Posterior cingulate gyrus (tissue), 11 donors: ENCODE measurements at places on chromosomes 7 and 10.

DNA sequence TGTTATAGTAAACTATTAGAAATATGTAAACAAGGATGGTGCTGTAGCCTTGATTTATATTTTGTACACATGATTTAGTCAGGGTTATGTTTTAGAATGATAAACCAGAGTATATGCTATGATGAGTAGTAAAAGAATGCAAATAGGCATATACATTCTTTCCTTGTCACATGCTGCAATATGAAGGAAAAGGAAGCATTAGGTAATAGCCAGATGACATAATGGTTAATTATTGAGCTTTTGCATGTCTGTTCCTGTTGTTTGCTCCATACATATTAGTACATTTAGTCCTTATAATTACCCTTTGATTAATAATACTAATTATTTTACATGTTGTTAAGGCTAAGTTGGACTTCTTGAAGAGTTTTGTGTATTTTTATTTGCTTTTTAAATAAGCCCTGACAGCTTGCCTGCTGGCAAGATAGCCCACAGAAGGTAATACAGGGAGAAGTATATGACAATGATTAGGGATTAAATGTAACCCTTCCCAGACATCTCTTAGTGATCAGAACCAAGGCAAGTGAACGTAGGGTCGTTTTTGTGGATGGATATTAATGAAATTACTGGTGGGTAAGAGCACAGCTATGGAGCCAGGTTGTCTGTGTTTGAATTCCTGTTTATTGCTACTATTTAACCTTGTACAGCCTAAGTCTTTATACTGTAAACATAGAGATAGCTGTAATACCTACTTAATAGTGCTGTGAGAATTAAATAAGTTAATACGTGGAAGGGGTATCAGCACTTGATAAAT is 68.4 kb downstream of the PHTF2 start:
- DNase-seq = no peak

- DNase-seq = no peak
Observed at GRCh38 chr7:105773030-105773460, 103.4 kb downstream of the ATXN7L1 start.

GRCh38 chr10:620971-621370 is 68.5 kb downstream of the DIP2C start:
- no peak for DNase-seq

GRCh38 chr7:113562242-113562641 is 356.6 kb downstream of the PPP1R3A start:
- no peak for DNase-seq

GRCh38 chr7:18900236-18900635 is 217.2 kb downstream of the TWIST1 start:
- no peak for DNase-seq

GRCh38 chr10:125811251-125811650 is 11.8 kb downstream of the UROS start:
- DNase-seq = no peak

DNA sequence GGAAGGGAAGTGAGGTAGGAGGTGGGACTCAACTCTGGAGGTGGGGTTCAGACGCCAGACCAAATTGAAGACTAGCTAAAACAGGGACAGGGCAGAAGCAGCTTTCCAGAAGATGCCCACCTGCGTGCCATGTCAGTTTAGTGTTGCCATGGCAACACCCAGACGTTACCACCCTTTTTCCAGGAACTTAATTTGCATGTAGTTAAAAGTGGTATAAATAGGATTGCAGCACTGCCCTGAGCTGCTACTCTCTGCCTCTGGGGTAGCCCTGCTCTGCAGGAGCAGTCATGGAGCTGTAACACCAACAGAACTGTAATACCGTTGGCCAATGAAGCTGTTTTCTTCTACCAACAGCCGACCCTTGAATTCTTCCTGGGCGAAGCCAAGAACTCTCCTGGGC is 93.8 kb downstream of the PRKCQ start:
- no peak for DNase-seq

DNA sequence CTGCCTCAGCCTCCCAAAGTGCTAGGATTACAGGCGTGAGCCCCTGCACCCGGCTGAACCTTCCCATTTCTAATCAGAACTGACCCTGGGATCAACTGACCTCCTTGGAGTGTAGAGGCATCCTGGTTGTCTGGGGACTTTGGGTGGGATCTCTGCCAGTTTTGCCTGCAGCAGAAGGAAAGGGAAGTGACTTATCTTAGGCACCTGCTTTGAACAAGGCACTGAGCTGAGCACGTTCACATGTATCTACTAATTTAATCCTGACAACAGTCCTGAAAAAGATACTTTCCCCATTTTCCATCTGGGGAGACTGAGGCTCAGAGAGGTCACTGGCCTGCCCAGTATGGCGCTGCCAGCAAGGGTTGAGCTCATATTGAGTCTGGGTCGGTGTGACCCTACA is 153.4 kb downstream of the CUX1 start:
- DNase-seq = no peak

GRCh38 chr10:132109341-132110110 is 43.8 kb downstream of the JAKMIP3 start:
- peak; percentile 52 for DNase-seq

GRCh38 chr10:15796762-15797161 is 63.5 kb downstream of the MINDY3 start:
- no peak for DNase-seq

GRCh38 chr7:50540785-50541579 is 24.2 kb downstream of the DDC start:
- DNase-seq = no peak

DNA sequence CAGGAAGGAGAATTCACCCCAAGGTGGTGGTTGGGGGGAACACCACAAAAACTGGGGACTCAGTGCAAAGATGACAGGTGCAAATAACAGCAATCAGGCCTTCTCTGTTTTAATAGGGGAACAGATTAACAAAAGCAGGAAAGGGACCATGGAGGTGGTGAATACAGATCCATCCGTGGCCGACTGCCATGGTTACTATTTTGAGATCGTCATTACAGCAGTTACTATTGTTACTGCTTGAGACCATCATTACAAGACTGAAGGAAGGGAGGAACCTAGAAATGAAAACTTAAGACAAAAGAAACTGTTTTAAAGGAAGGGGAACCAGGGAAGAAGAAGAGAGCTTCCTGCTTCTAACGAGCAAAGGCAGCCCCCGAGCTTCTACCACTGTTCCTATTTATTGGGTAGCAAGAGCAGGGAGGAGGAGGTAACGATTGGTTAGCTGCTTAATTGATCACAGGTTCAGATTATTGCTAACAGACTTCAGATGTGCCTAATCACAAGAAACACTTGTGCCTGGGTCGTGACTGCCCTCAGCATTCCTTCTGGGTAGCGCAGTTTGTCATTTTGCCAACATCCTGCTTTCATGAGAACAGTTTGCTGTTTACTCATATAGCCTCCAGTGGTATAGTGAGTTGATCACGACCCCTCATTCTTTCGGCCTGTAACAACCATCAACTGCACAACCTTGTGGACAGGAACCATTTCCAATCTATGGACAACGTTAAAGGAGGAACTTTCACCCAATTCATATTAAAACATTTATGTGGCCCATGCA is 216.3 kb downstream of the CHCHD3 start:
- no peak for DNase-seq

GRCh38 chr7:96558530-96558929 is 151.1 kb downstream of the SEM1 start:
- no peak for DNase-seq

GRCh38 chr7:37832194-37832593 is 16.2 kb upstream of the NME8 start:
- peak; percentile 73 for DNase-seq

- DNase-seq = no peak
Observed at GRCh38 chr7:70032649-70033048, 434.4 kb downstream of the AUTS2 start.

DNA sequence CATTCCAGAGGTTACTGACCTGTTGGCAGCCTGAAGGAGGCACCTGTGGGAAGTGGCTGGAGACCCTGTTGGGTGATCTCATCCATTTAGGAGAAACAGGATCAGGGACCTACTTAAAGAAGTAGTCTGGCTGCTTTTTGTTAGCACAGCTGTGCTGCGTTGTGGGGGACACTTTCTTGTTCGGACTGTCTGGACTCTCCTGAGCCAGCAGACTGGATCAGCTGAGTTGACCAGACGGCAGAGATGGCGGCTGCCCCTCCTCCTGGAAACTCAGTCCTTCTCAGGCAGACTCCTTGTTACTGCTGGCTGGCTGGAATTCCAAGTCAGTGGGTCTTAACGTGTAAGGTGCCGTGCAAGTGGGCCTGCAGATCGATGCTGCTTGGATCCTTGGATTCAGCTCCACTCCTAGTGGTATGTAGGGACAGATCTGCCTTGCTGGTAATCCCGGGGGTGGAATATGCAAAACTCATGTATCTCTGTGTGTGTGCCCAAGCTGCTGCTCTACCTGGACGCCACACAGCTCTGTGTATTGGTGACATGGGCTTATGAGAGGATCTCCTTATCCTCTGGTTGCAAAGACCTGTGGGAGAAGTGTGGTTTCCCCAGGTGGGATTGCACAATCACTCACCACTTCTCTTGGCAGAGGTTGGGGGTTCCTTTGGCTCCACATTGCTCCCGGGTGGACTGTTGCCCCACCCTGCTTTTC is 87.3 kb downstream of the CCSER2 start:
- DNase-seq = no peak

DNA sequence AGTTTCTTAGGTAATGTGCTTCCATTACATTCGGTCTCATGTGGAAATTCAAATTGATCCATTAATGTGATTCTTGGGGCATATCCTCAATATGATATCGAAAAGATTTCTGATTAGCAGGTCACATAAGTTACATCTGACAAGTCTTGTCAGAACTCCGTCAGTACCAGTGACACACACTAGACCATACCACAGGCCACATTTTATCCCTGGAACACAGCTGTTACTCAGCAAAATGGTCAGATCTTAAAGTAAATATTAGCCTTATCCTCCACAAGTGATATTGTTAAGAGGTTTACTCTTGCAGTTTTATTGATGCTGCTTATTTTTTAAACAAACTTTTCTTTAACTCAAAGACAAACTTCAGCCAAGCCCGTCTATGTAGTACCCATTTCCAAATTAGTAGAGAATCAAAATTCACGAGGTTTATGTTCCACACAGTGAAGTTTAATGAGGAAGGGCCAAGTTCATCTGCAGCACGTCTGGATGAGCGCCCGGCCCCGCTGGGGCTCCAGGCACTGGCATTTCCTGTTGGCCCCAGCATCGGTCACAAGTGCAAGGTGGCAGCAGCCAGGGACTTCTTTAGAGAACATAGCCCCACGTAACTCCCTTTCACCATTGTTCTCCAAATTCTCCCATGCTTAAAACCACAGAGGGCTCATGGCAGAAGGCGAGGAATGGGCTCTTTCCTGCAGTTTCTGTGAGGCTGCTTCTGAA is 132.2 kb downstream of the VIPR2 start:
- DNase-seq = no peak

DNA sequence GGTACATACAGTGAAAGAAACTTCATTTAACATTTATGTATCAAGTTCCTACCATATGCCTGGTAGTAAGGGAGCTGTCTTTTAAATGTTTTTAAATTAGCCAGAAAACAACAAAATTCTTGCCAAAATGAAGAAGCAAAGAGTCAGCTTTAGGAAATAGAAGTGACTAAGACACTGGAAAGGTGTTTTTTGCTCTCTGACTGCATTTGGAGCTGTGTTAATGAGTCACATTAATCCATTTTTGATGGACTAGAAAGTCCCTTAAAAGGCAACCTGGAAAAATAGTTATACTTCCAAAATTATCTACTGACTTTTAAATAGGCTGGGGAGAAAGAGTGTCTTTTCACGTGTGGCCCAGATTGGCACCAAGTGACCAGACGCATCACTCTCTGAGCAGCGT is 3.9 kb upstream of the COL17A1 start:
- no peak for DNase-seq

DNA sequence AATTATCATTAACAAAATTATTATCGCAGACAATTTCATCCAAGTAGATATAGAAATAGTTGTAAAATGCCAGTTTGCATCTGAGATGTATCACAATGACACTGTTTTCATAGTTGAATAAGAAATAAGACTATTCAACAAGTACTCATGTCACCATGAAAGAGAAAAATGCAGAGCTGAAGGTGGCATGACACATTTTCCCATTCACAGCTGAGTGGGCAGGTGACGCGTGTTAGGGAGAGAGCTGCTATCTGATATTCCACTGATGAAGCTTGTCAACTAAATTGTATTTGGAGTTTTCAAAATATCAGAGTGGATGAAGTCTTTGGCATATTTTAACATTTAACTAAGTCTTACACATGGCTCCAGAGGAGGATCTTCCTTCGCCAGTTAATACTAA is 70.3 kb upstream of the HDAC9 start:
- DNase-seq = peak; percentile 69

DNA sequence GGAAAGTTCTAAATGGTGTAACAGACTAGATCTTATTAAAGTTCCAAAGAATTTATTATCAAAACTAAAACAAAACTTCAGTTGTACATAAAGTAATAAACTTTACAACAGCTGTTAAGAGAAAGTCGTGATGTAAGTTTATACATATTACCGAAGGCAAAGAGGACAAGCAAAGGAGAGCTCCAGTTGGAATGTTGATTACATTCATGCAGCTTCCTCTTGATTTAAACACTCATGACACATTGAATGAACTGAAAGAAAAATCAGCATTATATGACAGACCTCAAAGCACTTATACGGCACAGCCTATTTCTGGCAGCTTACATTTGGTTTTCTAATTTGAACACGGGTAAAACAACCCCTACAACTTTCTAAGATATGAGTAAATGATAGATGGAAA is 13.6 kb downstream of the SRI start:
- no peak for DNase-seq

DNA sequence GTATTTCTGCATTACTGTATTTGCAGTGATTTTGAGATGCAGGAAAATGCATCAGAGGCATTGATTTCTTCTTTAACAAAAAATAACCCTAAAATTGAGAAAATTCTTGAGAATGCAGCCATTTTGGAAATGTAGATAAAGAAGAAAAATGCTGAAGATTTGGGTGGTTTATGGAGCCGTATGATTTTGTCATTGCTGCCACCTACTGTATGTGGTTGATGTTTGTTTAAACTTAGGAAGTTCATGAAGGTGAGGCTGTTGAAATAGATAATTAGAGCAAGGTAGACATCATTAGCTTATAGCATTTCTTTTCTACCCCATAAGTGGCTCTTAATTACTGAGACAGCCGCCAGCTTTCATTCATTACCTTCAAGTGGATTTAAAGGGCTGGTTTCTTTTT is 92.1 kb upstream of the SAMD8 start:
- no peak for DNase-seq

DNA sequence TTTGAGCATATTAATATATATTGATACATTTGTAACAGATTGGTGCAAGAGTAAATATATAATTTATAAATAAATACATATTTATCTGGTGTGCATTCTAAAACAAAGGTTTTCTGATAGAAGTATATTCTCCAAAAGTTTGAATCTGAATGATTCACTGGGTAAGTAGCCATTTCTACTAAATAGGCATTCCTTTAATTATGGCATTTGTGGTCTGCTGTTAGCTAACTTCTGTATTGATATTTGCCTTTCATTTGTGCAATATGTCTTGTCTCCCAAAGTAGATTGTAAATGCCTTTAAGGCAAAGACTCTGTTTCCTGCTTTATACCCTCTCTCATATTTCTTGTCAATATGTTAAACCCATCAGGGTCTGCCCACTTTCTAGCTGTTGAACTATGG is 11.1 kb upstream of the ARID5B start:
- no peak for DNase-seq
